ENCODE measurements at places on chromosomes 4 and X.

DNA sequence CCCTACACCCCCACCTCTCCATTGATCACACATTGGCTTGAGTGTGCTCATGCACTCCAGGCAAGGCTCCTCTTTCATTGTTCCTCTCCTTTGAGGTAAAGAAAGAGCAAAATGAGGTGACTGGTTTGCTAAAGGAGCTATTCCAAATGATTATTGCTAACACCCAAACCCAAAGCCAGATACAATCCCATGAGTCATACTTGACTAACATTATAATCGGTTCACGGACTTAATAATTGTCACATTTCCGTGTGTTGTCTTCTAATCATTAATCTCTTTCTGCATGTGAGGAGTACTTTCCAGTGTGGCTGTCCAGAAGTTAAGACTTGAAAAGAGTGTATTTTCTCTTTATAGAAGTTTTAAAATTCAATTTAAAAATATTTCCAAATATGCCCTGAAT, 174.3 kb upstream of the SFRP2 start:
- DNase-seq = no peak

DNA sequence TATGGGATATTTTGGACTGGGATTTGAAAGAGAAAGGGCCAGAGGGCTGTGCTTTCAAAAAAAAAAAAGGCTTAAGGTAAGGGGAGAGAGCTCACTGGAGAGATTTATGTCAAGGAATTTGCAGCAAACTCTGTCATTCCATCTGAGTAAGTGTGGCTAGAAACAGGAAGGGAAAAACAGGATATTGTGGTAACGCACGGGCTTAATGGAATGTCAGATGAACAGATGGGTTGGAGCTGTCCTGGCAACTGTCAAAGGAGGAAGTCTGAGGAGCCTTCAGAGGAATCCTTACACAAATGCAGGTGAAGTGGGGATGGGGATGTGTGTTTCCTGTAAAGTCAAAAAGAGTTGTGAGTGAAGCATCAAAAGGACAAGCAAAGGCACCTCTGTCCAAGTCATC, 15.1 kb upstream of the NKX3-2 start:
- DNase-seq = no peak

DNA sequence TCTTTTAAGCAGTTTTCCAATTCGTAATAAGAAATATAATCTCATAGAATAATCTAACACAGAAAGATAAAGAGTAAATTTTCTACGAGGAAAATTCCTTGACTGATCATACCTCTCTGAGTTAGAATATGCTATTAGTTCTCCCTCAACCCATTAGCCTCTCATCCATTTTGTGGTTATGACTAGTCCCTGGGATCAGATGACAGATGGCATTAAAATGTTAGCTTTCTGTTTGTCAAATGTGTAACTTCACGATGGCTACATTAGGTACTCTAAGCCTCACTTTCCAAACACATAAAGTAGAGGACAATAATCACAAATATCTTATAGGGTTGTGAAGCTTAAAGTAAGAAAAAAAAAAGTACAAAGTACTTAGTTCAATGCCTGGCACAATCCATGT, 112.2 kb downstream of the ZAR1 start:
- DNase-seq = no peak

GRCh38 chr4:41320278-41320677, 63.5 kb downstream of the UCHL1 start:
- DNase-seq = no peak

DNA sequence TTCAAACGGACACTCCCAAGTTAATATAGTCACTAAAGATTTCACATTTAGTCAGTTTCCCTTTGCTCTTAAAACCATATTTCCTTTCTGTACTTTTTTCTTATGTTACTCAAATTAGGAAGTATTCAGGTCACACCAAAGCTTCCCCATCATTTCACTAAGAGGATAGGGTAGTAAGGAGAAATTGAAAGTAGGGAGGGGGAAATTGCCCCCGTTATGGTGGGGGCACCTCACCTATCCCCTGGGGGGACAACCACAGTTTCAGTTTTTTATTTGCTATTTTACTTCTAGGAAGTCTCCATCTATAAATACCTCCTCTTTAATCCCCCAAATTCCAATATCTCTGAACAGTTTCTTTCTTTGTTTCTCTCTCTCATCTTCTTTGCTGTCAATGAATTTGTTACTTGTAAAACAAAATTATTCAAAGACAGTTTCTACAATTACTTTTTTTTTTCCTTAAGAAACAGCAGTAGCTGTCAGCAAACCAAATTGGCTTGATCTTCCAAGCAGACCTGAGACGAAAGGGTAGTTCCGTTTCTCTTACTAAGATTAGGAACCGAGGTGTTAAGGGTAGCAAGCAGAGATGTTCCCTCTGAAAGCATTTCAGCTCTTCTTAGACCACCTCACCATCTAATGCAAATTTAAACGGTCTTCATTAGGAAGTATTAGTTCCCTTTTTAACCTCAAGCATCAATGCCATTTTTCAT, 160.2 kb upstream of the KLF3 start:
- DNase-seq = peak; percentile 84

DNA sequence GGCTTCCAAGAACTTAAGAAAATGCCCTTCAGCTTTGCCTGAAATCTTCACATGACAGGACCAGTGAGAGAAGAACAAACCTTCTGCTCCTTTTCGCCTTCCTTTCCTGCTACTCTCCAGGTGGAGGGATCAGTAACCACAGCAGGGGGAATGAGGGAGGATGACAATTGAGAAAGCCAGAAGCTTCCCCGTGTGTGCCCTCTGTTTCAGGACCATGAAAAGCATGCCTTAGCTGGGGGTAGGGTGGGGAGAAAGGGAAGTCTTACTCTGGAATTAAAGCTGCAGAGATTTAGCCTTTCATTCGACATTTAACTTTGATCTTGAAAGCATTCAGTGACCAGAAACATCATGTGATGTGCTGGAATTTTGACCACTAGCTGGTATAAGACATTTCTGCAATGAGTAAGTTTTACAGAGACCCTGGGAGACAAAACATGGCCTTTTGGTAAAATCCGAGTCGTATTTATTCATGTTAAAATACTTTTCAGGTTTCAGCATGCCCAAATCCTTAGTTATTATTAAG, 10.6 kb upstream of the PUDP start:
- no peak for DNase-seq

GRCh38 chr4:139202991-139203390, 26.0 kb upstream of the ELF2 start:
- DNase-seq = no peak

GRCh38 chrX:103607364-103608305, at the start of gene TCEAL3:
Gene TCEAL3 (plus strand): TSS chrX:103607963. CDS start chrX:103609065, 1,102 bp downstream.
- DNase-seq = no peak

DNA sequence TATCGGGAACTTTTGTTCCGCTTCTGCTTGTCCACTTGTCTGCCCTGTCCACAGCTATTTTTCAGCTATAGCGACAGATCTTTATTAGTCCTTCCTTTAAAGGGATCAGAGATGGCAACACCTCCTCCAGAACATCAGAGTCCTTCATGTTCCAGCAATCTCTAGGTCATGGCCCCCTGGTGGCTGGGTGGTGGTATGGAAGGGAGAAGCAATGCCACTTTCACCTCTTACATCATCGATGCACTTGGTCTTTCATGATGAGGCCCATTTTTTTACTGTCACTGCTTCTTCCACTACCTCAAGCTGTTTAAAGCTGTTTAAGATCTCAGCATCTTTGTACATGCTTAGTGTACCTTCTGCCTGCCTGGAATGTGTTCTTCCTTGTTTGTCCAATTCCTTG, 106.7 kb downstream of the ARHGAP6 start:
- peak; percentile 85 for DNase-seq

GRCh38 chr4:127575888-127576287, 56.9 kb upstream of the INTU start:
- no peak for DNase-seq

GRCh38 chr4:140028676-140029517, 125.1 kb downstream of the MAML3 start:
- DNase-seq = no peak

GRCh38 chr4:81518762-81519426, 47.2 kb upstream of the RASGEF1B start:
- no peak for DNase-seq

GRCh38 chr4:177461606-177462005, 19.4 kb upstream of the AGA start:
- no peak for DNase-seq

- no peak for DNase-seq
Measured at GRCh38 chr4:61336488-61336887, 136.4 kb downstream of the ADGRL3 start.

GRCh38 chr4:8682725-8683124, 90.2 kb downstream of the CPZ start:
- no peak for DNase-seq

- no peak for DNase-seq
Measured at GRCh38 chr4:186166852-186167512, 24.4 kb upstream of the CYP4V2 start.

GRCh38 chr4:80115368-80116181, 42.5 kb upstream of the ANTXR2 start:
- DNase-seq = no peak

- no peak for DNase-seq
Measured at GRCh38 chrX:2385224-2385623, 115.6 kb downstream of the DHRSX start.

GRCh38 chr4:122224348-122224747, 72.2 kb downstream of the BLTP1 start:
- DNase-seq = peak; percentile 70

- DNase-seq = no peak
Measured at GRCh38 chr4:4645743-4646142, 103.9 kb upstream of the STX18 start.

DNA sequence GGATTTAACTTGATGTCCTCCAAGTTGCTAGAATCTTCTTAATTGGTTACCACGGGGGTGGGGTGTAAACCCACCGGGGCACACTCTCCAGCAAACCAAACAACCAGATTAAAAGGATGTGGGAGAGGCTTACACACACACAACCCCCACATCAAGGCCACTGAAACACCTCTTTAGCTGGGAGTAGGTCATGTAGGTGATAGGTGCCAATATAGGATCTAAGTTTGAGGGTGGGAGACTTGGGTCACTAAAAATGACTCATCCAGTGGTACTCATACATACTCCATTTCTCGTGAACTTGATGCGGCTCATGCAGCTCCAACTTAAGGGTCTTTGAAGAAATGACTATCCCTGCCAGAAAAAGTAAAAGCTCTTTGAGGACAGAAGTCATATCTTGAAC, 20.5 kb upstream of the CD40LG start:
- no peak for DNase-seq

GRCh38 chrX:49231333-49232000, 1.7 kb downstream of the CACNA1F start:
- no peak for DNase-seq

GRCh38 chrX:130024127-130024526, 41.7 kb downstream of the BCORL1 start:
- peak; percentile 94 for DNase-seq

GRCh38 chr4:184897895-184898294, 72.1 kb upstream of the ACSL1 start:
- DNase-seq = no peak

GRCh38 chrX:17769701-17770269, 32.5 kb downstream of the SCML1 start:
- no peak for DNase-seq

GRCh38 chr4:133152330-133152821, 3.3 kb downstream of the PCDH10 start:
- DNase-seq = no peak

DNA sequence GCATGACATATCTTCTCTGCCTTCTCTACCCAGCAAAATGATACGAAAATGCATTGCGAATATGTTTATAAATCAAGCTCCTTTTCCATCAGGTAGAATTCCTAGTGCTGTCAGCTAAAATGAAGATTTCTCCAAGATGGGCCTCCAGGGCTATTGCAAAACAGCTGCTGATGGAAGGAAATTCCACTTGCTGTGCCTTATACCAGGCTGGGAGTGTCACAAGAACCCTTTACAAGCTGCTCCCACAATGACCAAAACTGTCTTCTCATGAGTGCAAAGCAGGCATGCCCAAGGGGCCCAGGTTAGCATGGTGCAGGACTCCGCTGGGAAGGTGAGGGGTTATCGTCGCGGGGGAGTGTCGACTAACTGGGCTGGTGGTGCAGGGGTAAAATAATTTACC, 8.7 kb downstream of the HNRNPH2 start:
- DNase-seq = no peak

Measured in Karpas-422 (cell line).